Stimulated activated CD8-positive, alpha-beta memory T cell treated with anti-CD3 and anti-CD28 coated beads, Interleukin-4, amount 100 ng/mL, for 1 hour (primary cell): ENCODE measurements at places on chromosomes 7 and 10.

DNA sequence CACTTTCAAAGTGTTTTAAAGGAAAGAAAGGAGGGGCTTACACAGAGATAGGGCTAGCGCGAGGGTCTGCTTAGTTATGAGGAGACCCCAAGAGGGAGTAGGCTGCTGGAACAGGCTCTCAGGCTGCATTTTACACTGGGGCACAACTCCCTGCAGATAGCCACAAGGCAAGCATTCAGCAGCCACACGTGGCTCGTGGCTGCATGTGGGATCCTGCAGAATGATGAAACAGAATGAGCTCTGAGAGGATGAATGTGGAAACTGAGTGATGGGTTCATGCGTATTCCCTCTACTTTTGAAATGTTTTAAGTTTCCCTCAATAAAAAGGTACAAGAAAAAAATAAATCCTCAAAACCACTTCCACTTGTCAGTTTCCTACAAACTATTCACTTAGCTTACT lies 37.0 kb downstream of the PIP4K2A start:
- no peak for DNase-seq

- no peak for DNase-seq
Observed at GRCh38 chr10:43925793-43926192, 277.1 kb upstream of the ZNF32 start.

DNA sequence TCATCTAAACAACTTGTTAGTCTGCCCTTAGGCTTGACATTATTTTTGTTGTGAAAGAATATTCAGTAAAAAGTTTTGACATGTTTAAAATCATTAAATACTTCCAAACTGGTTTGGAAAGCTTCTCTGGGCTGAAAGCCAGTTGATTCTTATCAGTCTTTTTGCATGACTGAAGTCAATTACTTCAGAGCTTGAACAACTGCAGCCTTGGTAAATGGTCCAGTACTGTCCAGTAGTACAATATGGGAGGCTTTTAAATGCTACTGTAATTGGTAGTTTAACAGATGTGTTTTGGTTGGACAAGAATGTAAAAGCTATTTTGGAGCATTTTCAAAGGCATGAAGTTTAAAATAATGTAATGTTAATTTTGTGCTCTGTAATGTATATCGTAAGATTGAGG lies 103.4 kb downstream of the SDK1 start:
- DNase-seq, result no peak

DNA sequence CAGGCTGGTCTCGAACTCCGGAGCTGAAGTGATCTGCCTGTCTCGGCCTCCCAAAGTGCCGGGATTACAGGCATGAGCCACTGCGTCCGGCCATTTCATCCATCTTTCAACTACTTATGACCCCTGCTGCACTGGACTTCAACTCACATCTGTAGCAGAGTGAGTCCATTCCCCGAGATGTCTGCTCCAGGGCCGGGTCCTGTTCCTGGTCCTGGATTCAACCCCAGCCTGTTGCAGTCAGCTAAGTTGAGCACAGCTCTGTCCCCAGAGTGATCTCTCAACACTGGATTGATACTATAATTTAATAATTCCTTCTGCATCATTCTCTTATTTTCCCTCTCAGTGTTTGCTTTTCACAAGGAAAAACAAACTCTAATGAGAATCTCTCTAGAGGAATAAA lies 25.8 kb downstream of the PRTFDC1 start:
- DNase-seq, result no peak

- DNase-seq, result no peak
Observed at GRCh38 chr10:114284346-114285071, 45.5 kb downstream of the VWA2 start.

- peak; percentile 30 for DNase-seq
Observed at GRCh38 chr7:139915864-139916716, 87.0 kb downstream of the TBXAS1 start.

GRCh38 chr10:62069452-62070178 lies 168.1 kb downstream of the ARID5B start:
- DNase-seq, result no peak

GRCh38 chr7:40622941-40623501 lies 488.2 kb downstream of the SUGCT start:
- no peak for DNase-seq

DNA sequence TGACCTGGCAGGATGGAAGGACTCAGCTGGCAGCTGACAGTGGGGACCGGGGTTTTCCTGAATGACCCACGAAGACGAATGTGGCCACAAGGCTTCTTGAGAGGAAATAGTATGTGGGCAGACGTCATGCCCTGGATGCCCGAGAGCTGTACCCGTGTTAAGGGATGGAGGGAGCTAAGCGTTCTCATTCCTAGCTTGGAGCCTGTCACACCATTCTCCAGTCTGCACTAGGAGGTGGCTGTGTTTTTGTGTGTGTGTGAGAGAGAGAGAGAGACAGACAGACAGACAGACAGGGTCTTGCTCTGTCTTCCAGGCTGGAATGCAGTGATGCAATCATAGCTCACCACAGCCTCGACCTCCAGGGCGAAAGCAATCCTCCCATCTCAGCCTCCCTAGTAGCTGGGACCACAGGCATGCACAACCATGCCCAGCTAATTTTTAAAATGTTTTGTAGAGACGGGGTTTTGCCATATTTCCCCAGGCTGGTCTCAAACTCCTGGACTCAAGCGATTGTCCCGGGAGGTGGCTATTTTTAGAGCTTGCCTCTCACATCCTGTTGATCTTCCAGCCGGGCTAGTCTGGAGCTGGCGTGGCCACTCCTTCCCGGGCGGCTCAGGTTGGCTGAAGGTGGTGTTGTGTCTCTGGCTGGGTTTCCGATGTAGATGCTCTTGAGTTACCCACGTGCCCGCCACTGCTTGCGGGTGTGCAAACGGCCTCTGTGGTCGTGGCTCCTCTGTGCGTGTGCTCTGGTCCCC lies 2.1 kb downstream of the AMZ1 start:
- no peak for DNase-seq

- no peak for DNase-seq
Observed at GRCh38 chr10:4813023-4813422, 13.0 kb upstream of the AKR1E2 start.

DNA sequence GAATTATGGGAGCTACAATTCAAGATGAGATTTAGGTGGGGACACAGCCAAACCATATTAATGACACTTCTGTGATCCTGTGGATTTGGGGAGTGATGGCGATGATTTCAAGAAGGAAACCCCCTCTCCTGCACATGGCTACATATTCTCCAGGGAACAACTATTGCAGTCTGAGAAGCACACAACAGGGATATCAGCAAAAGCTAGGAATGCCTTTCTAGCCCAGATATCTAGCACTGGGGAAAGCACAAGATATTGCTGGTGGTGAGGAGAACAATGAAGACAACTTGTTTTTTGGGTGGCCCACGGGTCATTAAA lies 24.3 kb downstream of the EPDR1 start:
- no peak for DNase-seq

- DNase-seq, result no peak
Observed at GRCh38 chr7:116122972-116123595, 87.3 kb upstream of the TES start.

DNA sequence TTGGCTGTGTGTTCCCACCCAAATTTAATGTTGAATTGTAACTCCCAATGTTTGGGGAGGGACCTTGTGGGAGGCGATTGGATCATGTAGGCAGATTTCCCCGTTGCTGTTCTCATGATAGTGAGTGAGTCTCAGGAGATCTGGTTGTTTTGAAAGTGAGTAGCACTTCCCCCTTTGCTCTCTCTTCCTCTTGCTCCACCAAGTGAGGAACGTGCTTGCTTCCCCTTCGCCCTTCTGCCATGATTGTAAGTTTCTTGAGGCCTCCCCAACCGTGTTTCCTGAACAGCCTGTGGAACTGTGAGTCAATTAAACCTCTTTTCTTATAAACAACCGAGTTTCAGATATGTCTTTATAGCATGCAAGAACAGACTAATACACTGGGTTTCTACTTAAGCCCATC lies 176.3 kb downstream of the CDK14 start:
- DNase-seq, result no peak

DNA sequence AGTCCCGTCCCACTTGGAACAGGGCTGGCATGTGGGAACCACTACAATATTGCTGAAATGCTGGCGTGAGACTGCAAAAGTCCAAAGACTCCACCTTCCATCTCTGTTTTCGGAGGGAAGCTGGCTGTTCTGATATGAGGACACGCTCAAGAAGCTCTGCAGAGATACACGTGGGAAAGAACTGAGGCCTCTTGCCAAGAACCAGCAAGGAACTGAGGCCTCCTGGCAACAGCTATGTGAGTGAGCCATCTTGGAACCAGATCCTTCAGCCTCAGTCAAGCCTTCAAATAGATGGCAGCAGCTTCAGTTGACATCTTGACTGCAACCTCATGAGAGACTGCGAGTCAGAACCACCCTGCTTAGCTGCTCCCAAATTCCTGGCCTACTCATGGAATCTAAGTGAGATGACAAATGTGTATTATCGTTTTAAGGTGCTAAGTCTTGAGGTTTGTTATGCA lies 30.8 kb downstream of the SGMS1 start:
- no peak for DNase-seq

GRCh38 chr10:31133792-31134310 lies 102.2 kb upstream of the ZNF438 start:
- DNase-seq, result peak; percentile 57

GRCh38 chr10:24288581-24288980 lies 79.6 kb downstream of the KIAA1217 start:
- no peak for DNase-seq

GRCh38 chr10:60704471-60704870 lies 73.8 kb upstream of the CDK1 start:
- no peak for DNase-seq

- DNase-seq, result no peak
Observed at GRCh38 chr10:12841826-12842225, 159.7 kb downstream of the CCDC3 start.

- DNase-seq, result no peak
Observed at GRCh38 chr7:153503093-153503492, 549.1 kb upstream of the DPP6 start.

GRCh38 chr10:109343293-109343692 lies 580.0 kb downstream of the XPNPEP1 start:
- no peak for DNase-seq

GRCh38 chr10:126042906-126043305 lies 146.5 kb downstream of the FANK1 start:
- no peak for DNase-seq

DNA sequence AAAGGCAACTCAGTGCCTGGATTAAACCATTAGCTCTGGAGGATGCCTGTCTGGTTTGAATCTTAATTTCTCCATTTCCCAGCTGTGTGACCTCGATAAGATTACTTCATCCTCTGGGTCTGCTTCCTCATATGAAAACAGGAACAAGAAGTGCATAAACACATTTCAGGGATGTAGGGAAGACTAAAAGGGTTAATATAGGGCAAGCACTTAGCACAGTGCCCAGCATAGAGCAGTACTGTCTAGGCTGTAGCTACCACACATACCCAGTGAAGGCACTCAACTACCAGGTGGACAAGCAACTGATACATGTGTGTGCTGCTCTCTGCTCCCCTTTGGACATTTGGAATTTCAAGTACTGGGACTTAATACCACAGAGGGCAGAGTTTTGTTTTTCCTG lies 85.4 kb downstream of the KCNMA1 start:
- DNase-seq, result no peak

- DNase-seq, result no peak
Observed at GRCh38 chr7:97845622-97846203, 26.5 kb downstream of the ASNS start.

GRCh38 chr10:32273336-32273735 lies 73.6 kb downstream of the EPC1 start:
- no peak for DNase-seq

GRCh38 chr7:123649964-123650363 lies 5.7 kb upstream of the LMOD2 start:
- no peak for DNase-seq

GRCh38 chr7:5193880-5194279 lies 3.8 kb downstream of the WIPI2 start:
- no peak for DNase-seq

DNA sequence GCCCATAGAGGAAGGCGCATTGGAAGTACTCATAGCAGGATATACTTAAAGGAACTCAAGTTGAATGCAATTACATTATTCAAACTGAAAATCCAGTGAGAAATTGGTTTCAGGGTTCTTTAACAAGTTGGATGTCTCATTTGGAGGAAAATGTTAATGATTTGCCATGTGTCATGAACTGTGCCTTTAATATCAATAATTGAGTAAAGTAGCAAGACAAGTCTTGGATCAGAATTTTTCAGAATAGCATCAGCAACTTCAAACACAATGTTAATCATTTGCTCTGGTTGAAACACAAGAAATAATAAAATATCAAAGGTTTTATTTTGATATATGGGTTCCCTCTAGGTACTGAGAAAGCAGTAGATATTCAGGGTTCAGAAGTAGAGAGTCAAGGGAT lies 24.5 kb upstream of the POU6F2 start:
- no peak for DNase-seq

GRCh38 chr7:97460433-97460832 lies 271.5 kb upstream of the TAC1 start:
- DNase-seq, result no peak

- no peak for DNase-seq
Observed at GRCh38 chr10:68560943-68561864, 1.1 kb downstream of the TET1 start.

- DNase-seq, result no peak
Observed at GRCh38 chr7:18459484-18460245, 35.9 kb upstream of the HDAC9 start.

DNA sequence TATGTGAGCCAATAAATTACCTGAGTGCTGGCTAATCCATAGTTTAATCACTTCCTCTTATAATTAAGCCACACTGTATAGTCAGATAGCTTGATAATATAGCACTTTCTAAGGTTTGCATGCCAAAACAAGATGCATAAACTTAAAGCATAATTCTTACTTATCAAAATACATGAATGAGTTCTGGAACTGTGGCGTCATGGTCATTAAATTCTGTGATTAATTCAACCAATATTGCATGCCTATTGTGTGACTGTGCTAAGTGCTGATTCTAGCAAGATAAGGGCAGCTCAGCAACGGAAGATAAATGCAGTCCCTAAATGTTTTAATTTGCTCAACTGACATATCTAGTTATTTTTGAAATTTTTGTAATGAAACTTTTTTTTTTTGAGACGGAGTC lies 29.7 kb downstream of the HOXA1 start:
- no peak for DNase-seq

- DNase-seq, result no peak
Observed at GRCh38 chr7:46385662-46386309, 464.7 kb upstream of the IGFBP3 start.

DNA sequence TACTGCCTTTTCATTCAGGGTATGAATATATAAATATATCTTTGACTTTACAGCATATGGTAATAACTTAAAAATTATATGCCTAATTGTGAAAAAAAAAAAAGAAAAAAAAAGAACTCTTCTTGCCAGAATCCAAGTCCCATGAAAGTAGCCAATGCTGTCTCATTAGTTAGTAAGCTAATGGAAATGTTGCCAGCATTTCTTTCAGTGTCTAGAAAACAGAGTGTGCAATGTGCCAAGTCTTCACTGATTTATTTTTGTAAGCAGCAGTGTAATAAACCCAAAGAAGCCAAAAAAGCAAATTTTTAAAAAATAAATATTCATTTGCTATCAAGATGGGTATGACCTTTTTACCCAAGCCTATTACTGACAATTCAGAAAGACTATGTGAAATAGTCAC lies 31.1 kb upstream of the LRRN3 start:
- DNase-seq, result no peak

GRCh38 chr10:48999346-48999745 lies 59.7 kb upstream of the LRRC18 start:
- DNase-seq, result no peak
